Type B pancreatic cell (in vitro differentiated cells): ENCODE measurements at places on chromosomes 12 and 14. TPM values are rescaled to one million over a fixed set of nuclear protein-coding genes. Genes with fewer than 3 reads are reported as not detected.

The FOXG1 gene
- total RNA-seq, result 0.10 and 1.7 TPM in 2 replicates

The SALL2 gene
- 16.2 and 75.8 TPM in 2 replicates for total RNA-seq

The BEGAIN gene
- 1.9 and 3.0 TPM in 2 replicates for total RNA-seq

The FAM186B gene
- 0.14 and 0.21 TPM in 2 replicates for total RNA-seq

The TSPAN9 gene
- 30.7 and 31.7 TPM in 2 replicates for total RNA-seq

The RPGRIP1 gene
- 0.19 and 0.63 TPM in 2 replicates for total RNA-seq

GRCh38 chr12:68122236-68122920, 37.2 kb downstream of the IFNG start:
- no peaks in the 10 kb centered on the region for H3K27me3 ChIP-seq
- H3K36me3 ChIP-seq, result no peaks in the 10 kb centered on the region
- no peak overlapping the region for H3K27ac ChIP-seq
- H3K4me3 ChIP-seq, result no peak overlapping the region

DNA sequence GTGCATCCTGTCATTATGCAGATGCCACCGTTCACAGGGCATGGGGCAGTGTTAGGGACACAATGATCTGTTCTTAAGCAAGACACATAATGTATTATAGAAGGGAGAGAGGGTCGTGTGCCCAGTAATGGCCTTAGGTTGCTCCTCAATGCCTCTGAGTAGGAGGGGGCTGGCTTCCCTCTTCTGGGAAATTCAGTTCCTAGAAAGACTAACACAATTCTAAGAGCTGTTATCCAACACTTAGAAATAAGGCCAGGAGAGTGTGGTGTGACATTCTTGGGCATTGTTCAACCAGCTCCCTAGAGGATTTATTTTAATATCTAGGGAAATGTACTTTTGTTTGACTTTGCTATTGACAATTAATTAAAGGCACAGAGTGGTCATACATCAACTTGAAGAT, 118.5 kb downstream of the ADCK1 start:
- H3K36me3 ChIP-seq, result no peaks in the 10 kb centered on the region
- no peak overlapping the region for H3K4me3 ChIP-seq
- peaks cover 14% of the 10 kb centered on the region for H3K27me3 ChIP-seq
- no peak for DNase-seq
- no peak overlapping the region for H3K27ac ChIP-seq

- DNase-seq, result no peak
- H3K4me3 ChIP-seq, result no peak overlapping the region
- H3K4me1 ChIP-seq, result no peaks in the 10 kb centered on the region
Observed at GRCh38 chr12:30529489-30530269, 166.0 kb downstream of the IPO8 start.

GRCh38 chr14:100092832-100093231, 27.6 kb downstream of the EVL start:
- no peaks in the 10 kb centered on the region for H3K4me1 ChIP-seq
- no peaks in the 10 kb centered on the region for H3K27me3 ChIP-seq
- no peak overlapping the region for H3K4me3 ChIP-seq
- no peak for DNase-seq

DNA sequence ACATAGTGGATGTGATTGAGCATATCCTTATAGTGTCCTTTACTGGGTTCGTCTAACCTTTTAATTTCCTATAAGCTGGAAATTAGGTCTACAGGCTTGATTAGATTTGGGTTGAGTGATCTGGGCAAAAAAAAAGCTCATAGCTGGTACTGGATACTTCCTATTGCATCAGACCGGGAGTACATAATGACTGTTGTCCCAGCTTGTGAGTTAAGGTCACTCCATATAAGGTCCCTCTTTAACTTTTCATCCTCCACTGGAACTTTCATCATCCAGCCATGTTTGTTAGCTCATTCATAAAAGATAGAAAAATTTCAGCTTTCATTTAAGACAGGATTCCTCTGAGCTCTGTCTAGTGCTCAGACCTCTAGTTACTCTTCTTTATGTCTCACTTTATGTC, 80.8 kb downstream of the C14orf132 start:
- DNase-seq, result no peak
- H3K4me3 ChIP-seq, result no peak overlapping the region
- peaks cover 29% of the 10 kb centered on the region for H3K4me1 ChIP-seq

- no peaks in the 10 kb centered on the region for H3K27me3 ChIP-seq
- H3K4me3 ChIP-seq, result peak overlapping the region; percentile 20
- peaks cover 12% of the 10 kb centered on the region for H3K4me1 ChIP-seq
- peaks cover 19% of the 10 kb centered on the region for H3K36me3 ChIP-seq
Observed at GRCh38 chr12:12403264-12404248, 46.7 kb downstream of the BORCS5 start.

DNA sequence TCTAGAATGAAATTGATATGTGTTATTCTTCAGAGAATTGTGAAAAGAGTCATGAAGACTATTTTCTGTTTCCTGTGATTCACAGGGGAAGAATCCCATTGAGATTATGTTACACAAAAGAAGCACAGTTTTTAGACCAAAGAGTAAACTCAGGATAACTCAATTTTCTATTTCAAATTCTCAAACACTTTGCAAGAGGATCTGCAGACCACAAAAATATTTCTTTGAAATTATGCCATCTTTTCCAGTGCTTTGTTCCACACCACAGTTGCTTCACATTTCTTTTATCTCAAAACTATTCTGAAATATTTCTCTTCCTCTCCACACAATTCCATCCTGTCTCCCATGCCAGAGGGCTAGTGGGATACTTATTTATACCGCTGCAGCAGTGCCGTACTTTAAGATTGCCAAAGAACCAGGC, 188.9 kb upstream of the FOXG1 start:
- H3K4me3 ChIP-seq, result no peak overlapping the region
- H3K27me3 ChIP-seq, result no peaks in the 10 kb centered on the region
- H3K36me3 ChIP-seq, result no peaks in the 10 kb centered on the region
- DNase-seq, result no peak

DNA sequence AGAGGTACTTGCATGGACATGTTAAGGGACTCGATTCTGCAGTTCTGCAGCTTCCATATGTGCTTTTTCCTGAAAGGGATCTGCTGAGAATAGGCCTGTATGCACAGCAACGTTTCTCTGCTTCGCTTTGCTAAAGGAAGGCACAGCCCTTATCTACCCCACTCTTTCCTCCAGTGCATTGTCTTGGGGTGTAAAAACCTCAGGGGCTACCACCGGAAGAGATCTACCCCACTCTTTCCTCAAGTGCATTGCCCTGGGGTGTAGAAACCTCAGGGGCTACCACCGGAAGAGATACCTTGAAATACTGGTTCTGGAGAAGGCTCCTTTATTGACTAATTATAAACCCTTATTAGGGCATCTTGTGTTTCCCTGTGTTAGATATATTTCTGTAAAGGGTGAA, 52.9 kb downstream of the SEL1L start:
- no peak for DNase-seq
- H3K27me3 ChIP-seq, result no peaks in the 10 kb centered on the region
- H3K27ac ChIP-seq, result no peak overlapping the region
- peaks cover 23% of the 10 kb centered on the region for H3K36me3 ChIP-seq

DNA sequence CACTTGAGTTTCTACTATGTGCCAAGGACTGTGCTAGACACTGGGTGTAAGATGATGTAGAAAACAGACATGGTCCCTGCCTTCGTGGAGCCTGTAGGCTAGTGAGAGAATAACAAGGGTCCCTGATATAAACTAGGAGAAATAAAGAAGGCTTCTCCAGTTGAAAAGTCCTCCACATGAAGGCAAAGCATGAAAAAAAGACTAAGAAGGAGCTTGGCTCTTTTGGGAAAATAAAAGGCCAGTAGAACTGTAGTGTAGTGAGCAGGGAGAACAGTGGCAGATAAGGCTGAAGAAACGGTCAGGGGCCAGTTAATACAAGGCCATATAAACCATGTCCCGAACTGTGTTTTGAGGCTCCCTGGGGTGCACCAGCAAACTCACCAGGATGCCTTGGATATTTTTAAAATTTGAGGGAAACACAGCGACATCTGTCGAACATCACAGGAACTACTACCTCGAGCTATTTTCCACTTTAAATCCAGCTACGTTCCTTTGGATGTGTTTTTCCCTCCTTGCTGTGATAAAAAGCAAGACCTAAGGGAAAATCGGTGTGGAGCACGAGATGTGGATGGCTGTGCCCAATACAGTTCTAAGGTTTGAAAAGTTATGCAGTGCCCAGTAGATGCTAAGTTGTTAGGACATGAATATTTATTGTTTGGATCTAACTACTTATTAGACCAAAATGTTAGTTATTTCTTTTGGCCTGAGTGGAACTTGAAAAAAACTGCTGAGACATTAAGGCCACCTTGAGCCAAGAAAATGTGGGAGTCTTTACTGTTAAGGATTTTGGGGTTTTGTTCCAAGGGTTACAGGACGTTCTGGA, 8.5 kb upstream of the CFL2 start:
- no peaks in the 10 kb centered on the region for H3K27me3 ChIP-seq
- H3K27ac ChIP-seq, result no peak overlapping the region
- H3K4me1 ChIP-seq, result peaks cover 8% of the 10 kb centered on the region
- no peaks in the 10 kb centered on the region for H3K36me3 ChIP-seq
- no peak for DNase-seq
- H3K4me3 ChIP-seq, result no peak overlapping the region

GRCh38 chr14:32345311-32345791, 16.3 kb downstream of the AKAP6 start:
- no peak overlapping the region for H3K4me3 ChIP-seq
- peaks cover 19% of the 10 kb centered on the region for H3K4me1 ChIP-seq
- H3K27ac ChIP-seq, result peak overlapping the region; percentile 89
- no peaks in the 10 kb centered on the region for H3K27me3 ChIP-seq
- DNase-seq, result no peak

DNA sequence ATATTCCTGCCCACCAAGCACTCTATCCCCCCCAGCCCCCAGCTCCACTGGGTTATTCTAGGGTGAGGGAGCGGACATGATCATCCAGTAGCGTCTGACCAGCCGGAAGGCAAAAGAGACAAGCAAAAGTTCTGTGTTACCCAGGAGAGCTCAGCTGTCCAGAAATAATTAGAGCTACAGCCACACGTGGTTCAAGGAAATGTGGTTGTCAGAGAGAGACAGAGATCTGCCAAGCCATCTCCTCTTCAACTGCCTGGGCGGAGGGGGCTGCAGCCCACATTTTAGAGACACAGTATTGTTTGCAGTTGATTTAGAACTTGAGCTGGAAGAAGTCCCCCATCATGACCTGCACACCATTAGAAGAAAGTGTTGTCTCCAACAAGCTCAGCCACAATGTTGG, 30.4 kb downstream of the DAO start:
- no peak overlapping the region for H3K27ac ChIP-seq
- H3K4me1 ChIP-seq, result peaks cover 11% of the 10 kb centered on the region
- no peaks in the 10 kb centered on the region for H3K36me3 ChIP-seq
- no peak for DNase-seq
- H3K27me3 ChIP-seq, result peaks cover 9% of the 10 kb centered on the region

DNA sequence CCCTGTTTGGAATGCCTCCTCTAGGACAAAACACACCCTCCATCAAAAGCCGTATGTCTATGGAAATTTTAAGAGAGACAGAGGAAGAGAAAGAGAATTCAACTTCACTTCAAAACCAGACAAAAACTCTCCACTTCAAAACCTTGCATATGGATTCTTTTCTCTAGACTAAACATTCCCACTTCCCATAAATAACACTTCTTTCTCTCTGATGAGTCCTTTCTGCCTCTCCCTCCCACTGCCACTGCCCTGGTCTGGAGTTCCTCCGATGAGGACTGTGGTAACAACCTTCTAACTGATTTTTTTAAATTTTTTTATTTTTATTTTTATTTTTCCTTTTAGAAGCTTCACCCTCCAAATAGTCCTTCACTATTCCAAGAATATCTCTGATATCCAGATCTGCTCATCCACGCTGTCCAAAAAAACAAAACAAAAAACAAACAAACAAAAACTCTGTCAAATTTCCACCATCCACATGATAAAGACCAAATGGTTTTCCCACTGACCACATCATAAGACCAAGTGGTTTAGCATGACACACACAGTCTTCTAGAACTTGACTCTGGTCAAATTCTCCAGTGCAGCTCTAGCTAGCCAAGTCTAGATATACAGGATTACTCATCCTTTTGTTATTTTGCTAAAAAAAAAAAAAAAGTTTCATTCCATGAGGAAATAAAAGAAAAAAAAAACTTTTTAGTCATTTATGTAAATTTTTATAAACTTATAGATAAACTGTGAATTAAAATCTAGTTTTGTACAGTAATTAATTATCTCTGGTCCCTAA, 256.0 kb downstream of the PPFIA2 start:
- peaks cover 11% of the 10 kb centered on the region for H3K4me1 ChIP-seq
- no peak overlapping the region for H3K4me3 ChIP-seq
- H3K27ac ChIP-seq, result no peak overlapping the region

DNA sequence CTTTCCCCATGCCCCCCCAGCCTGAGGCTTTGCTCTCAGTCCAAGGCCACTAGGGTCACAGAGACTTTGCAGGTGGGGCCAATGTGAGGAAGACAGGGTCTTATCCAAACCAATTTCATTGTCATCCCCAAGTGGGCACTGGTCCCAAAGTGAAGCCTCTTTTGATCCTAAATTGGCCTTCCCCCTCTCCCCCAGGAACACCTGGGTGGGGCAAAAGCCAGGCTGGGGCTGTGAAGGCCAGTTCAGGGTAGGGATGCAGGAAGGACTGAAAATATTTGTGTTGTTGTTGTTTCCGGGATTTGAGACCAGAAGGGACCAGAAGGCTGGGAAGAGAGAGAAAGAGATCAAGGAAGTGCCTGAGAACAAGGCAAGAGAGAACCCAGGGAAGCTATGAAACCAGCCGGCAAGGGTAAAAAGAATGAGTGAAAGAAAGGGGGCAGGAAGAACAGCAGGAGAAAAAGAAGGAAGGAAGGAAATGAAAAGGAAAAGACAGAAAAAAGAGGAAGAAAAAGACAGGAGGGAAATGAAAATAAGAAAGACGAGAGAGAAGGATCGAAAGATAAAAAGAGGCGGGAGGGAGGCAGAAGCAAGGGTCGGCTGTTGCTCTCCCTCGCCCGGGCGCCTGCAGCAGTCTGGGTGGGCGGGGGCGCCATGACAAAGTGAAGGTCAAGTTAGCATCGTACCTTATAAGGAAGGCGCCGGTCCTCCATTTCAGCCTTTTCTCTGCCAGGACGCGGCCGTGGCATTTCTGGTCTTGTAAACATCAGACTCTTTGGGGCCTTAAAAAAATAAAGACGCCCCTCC, 7.4 kb upstream of the HOXC11 start:
- H3K27ac ChIP-seq, result no peak overlapping the region
- DNase-seq, result no peak
- peaks cover 12% of the 10 kb centered on the region for H3K4me1 ChIP-seq
- H3K4me3 ChIP-seq, result peak overlapping the region; percentile 52
- no peaks in the 10 kb centered on the region for H3K36me3 ChIP-seq

DNA sequence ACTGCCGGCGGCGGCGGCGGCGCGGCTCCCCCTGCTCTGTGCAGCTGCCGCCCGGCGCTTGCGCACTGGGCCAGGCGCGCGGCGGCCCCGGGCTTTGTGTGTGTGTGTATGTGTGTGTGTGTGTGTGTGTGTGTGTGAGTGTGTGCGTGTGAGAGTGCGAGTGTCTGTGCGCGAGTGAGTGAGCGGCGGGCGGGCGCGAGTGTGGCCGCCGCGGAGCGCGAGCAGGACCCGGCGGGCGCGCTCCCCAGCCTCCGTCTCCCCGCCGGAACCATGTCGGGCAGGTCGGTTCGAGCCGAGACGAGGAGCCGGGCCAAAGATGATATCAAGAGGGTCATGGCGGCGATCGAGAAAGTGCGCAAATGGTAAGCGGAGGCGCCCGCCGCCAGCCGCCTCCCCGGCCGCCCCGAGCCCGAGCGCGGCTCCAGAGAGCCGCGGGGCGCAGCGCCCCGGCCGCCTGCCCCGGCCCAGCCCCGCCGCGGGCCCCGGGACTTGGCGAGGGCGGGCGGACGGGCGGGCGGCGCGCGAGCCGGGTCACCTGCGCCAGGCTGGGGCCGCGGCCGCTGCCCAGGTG, at the start of gene BCL7A:
BCL7A (plus strand) TSS at position 63 of the 571 bp plus-strand sequence; CDS start at position 271, 208 bp downstream.
- peaks cover 7% of the 10 kb centered on the region for H3K27me3 ChIP-seq
- peak within 1 kb of the TSS; percentile 94 for H3K4me3 ChIP-seq
- DNase-seq, result no peak
- H3K27ac ChIP-seq, result peak within 1 kb of the TSS; percentile 88

- H3K27ac ChIP-seq, result no peak overlapping the region
- peaks cover 8% of the 10 kb centered on the region for H3K4me1 ChIP-seq
- DNase-seq, result no peak
- no peaks in the 10 kb centered on the region for H3K36me3 ChIP-seq
- H3K27me3 ChIP-seq, result no peaks in the 10 kb centered on the region
Observed at GRCh38 chr12:56568146-56568545, 46.5 kb downstream of the RBMS2 start.
